ENCODE measurements at places on chromosomes 12 and 14.

DNA sequence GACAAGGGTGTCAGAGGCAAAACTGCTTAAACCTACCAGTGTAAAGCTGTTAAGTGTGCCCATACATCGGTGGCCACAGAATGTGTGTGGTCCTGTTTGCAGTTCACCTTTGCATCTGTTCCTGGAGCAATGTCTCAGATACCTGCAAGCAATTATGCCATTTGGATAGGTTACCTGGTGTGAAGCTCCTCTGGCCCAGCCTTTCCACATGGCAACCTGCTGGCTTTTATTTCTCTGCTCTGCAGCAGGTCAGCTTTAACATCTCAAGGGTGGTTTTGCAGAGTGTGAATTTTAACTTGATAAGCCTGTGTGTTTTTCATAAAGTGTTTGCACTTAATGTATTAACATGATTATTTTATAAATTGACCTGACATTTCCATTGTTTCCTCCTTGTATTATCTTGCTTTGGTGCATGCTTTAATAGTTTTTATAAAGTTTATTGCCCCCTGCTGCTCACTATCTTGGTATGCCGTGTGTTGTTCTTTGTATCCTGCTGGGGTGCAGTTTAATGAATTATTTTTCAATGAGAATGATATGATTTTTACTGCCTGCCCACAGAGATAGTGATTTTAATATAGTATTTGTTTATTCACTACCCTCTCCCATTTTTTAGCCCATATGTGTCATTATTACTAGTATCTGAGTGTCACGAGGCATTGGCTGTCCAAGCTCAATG lies 403.8 kb downstream of the NPAS3 start:
- no peak for DNase-seq

DNA sequence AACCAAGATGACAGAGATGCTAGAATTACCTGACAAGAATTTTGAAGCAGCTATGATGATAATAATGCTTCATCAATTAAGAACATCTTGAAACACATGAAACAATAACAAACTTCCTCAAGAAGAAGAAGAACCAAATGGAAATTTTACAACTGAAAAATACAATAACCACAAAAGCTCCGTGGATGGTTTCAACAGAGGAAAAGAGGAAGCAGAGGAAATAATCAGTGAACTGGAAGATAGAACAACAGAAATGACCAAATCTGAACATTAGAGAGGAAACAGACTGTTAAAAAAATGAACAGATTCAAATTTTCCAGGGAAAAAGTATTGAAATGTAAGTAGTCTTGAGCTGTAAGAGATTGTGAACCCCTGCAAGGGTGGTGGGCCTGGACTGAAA lies 62.8 kb upstream of the SLC35F4 start:
- no peak for DNase-seq

DNA sequence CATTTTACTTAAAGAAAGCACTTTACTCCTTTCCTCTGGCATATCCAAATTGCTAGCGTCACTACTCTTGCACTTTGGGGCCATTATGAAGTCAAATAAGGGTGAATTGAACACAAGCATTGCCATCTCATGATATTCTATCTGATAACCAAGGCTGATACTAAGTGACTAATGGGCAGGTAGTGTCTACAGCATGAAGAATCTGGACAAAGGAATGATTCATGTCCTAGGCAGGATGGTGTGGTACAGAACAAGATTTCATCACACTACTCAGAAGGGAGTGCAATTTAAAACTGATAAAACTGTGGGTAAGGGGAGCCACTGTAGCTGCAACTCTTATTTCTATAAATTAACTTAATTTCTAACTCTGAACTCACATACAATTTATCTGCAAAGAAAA lies 7.7 kb upstream of the SLC6A15 start:
- no peak for DNase-seq

- DNase-seq: no peak
These were observed 32.8 kb downstream of the TSHR start for GRCh38 chr14:80988192-80988591.

DNA sequence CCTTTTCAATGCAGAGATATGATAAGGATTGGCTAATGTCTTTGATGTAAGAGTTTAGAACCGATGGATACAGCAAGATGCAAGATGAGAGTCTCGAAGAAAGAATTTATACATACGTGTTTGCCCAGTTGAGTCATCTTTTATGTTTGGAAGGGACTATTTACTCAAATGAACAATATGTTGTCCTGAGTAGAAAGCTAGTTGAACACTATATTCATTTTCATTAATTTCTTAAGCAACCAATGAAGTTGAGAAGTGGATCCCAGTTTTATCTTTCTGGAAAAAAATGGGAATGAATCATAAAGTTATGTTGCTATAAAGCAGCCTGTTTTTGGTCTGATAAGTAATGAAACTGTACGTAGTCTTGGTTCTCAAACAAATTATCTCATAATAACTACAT lies 1431.7 kb upstream of the FLRT2 start:
- DNase-seq: no peak

- DNase-seq: no peak
These were observed 118.6 kb downstream of the CRACR2A start for GRCh38 chr12:3634348-3634747.

DNA sequence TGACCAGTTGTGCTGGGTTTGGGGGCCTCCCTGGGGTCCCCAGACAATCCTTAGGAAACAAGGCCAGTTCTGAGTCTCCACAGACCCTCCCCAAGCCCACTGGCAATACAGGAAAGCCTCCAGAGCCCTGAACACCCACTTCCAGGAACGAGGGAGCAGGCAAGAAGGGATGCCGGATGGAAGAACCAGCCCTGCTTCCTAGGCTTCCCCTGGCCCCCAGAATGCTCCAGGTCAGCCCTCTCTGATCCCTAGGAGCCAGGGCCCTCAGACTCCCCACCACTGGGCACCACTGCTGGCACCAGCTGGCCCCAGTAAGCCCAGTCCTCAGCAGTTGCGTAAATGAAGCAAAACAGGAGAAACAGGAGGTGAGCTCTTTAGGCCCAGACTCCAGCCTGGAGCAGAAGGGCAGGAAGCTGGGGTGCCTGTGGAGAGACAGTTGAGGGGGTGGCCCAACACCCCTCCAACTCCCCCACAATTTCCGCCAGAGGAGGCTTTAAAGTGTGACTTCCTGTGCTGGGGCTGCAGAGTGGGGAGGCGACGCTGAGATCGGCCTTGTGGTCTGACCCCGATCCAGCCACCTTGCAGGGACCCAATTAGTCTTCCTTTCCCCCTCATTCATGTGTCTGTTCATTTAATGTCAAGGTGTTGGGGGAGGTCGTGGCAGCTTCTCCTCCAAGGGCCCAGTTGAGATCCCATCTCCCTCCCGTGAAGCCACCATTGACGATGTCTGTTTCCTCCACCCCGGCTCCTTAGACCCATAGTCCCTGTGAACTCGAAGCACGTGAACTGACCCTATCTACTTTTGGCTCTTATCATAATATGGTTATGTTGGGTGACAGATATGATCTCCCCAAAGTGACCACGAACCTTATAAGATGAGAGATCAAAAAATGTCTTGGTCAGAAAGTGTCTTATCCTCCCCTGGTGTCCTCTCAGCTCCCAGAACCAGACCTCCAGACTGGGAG lies 4.7 kb downstream of the TNFRSF1A start:
- DNase-seq: no peak

- no peak for DNase-seq
These were observed 153.7 kb downstream of the ZFP36L1 start for GRCh38 chr14:68639000-68639757.

GRCh38 chr12:57472391-57472790 lies 7.3 kb downstream of the ARHGAP9 start:
- no peak for DNase-seq

DNA sequence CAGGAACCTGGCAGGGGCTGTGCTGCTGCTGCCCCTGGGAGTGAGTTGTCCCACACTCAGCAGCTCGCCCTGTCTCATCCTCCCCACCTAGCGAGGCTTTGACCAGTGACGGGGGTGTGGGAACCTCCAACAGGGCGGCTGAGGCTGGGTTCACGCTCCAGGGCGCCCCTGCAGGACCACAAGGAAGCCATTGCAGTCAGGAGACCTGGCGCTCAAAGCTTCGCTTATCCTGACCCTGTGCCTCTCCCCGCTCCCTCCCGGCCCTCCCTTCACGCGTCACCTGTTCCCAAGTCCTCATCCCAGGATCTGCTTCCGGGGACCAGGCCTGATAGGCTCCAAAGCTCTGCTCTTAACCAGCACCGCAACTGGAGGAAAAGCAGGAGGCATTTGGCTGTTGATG lies 272.0 kb upstream of the SFSWAP start:
- no peak for DNase-seq

- no peak for DNase-seq
These were observed 127.4 kb downstream of the CALM1 start for GRCh38 chr14:90523961-90524875.

DNA sequence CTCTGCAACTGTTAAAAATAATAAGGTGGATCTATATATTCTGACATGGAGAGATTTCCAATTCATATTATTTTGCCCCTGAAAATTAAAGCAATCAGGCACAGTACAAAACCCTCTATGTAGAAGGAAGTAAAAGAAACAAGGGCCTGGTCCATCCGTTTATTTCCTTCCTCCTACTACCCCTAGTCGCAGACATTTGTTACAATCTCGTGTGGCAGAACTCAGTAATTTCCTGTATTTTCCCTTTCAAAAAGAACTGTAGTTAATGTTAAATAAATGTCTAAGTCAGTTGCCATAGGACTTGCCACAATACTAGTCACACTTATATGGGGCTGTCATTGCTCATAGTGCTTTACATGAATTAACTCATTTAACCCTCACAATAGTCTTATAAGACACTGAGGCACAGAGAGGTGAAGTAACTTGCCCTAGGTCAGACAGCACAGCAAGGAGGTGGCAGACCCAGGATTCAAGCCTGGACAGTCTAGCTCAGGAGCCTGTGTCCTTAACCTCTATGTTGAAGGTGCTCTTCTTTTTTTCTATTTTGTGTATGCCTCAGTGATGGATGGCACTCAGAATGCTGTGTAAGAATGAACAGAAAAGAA lies 24.2 kb downstream of the NINJ2 start:
- DNase-seq: no peak

DNA sequence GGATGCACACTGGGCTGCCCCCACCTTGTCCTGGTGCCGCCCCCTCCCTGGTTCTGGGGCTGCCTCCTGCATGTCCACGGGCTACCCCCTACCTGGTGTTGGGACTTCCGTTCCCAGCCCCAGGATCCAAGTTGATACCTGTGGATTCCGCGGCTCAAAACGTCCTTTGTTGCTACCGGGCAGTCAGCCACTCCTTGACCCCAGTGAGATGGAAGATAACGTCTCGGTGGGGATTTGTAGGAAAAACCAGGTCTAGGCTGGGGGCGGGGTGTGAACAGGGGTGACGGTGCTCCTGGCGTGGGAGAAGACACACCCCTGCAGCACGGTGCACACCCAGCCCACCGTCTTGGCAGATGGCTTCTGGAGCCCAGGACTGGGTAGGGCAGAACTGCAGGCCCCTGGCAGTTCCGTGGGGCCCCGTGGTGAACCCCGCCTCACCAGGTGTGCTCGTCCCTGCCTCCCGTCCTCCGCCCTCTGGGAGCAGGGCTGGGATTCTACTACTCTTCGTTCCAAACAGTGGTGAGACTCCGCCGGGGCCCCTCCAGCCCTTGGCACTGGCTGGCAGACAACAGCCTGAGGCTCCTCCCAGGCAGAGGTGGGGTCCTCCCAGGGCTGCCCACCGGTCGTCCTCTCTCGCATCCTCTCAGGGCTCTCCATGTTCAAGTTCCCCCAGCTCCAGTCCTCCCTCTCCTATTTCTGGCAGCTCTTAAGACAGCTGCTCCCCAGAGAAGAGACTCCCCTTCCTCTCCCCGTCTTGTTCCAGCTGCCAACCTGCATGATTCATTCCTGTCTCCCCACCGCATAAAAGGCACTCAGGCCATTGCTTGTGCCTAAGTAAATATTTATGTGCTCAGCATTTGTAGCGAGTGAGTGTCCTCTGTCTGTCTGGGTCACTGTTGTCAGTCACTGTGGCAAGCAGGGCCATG lies 75.5 kb downstream of the FBXL14 start:
- DNase-seq: no peak

- DNase-seq: no peak
These were observed 4.1 kb downstream of the TEP1 start for GRCh38 chr14:20409226-20409625.

GRCh38 chr14:49677643-49678042 lies 10.4 kb downstream of the POLE2 start:
- no peak for DNase-seq

GRCh38 chr12:105850103-105850968 lies 288.4 kb downstream of the NUAK1 start:
- no peak for DNase-seq

DNA sequence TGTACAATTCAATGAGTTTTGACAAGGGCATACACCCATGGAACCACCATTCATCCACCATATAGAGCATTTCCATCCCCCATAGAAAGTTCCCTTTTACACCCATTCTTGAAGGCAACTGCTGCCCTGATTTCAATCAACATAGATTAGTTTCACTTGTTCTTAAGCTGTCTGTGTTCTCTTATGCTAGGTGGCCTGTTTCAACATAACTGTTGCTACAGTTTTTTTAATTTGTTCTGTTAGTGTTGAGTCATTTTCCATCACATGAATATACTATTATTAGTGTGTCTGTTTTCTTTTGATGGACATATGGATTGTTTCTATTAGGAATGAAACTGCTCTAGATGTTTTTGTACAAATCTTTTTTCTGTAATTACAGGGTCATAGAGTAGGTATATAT lies 123.4 kb downstream of the PTPRQ start:
- no peak for DNase-seq

- DNase-seq: no peak
These were observed 78.0 kb downstream of the CPSF2 start for GRCh38 chr14:92199763-92200162.

GRCh38 chr14:104545151-104545941 lies 34.2 kb upstream of the C14orf180 start:
- no peak for DNase-seq

- DNase-seq: no peak
These were observed 84.9 kb downstream of the SLC25A21 start for GRCh38 chr14:37087520-37087919.

- DNase-seq: no peak
These were observed 48.7 kb downstream of the CHGA start for GRCh38 chr14:92971601-92972180.

- DNase-seq: no peak
These were observed 327.7 kb downstream of the RMST start for GRCh38 chr12:97790281-97790680.

GRCh38 chr14:97900196-97900854 lies 1103.1 kb downstream of the VRK1 start:
- DNase-seq: no peak

DNA sequence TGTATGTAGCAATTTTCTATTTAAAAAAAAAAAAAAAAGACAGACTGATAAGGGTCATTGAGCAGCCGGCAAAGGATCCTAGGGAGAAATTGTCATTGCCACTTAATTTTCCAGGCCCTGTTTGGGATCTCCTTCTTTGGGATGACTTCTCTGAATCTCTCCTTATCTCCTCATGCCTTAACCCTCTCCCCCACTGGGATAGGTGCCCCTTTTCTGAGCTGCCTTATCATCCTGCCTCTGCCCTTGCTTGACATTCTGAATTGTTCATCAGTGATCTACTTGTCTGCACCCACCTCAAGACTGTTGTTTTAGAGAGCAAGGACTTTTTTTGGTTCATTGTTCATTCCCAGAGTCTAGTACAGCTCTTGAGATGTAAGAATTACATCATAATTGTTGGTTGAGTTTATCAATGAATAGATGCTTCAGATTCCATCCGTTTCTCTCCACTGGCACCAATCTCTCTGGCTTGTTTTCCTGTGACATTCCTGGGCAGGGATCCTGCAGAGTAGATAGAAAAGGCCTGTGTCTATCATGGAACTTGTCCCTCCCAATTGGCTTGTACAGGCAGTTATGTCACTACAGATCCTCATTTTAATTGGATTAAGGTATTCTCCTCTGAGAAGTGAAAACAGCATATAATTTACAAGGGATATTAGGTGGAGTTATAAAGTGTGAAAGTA lies 42.6 kb downstream of the SOCS2 start:
- DNase-seq: no peak

GRCh38 chr12:88518863-88519403 lies 61.3 kb downstream of the KITLG start:
- DNase-seq: no peak

Measured in stimulated activated CD4-positive, alpha-beta T cell treated with anti-CD3 and anti-CD28 coated beads, Interleukin-1b, Interleukin-23, amount 100 ng/mL, for 4 hours (primary cell).